ENCODE measurements at places on chromosomes 1 and 21.

GRCh38 chr1:39691383-39692151 lies at the start of gene HPCAL4:
Gene HPCAL4, minus strand, starts transcription at chr1:39691433. Its CDS starts 6,830 bp downstream, at chr1:39684603.
- peak; percentile 72 for DNase-seq

GRCh38 chr1:235918032-235918431 lies 51.3 kb upstream of the LYST start:
- DNase-seq = no peak

GRCh38 chr1:53410100-53410541 lies 49.1 kb upstream of the DMRTB1 start:
- no peak for DNase-seq

DNA sequence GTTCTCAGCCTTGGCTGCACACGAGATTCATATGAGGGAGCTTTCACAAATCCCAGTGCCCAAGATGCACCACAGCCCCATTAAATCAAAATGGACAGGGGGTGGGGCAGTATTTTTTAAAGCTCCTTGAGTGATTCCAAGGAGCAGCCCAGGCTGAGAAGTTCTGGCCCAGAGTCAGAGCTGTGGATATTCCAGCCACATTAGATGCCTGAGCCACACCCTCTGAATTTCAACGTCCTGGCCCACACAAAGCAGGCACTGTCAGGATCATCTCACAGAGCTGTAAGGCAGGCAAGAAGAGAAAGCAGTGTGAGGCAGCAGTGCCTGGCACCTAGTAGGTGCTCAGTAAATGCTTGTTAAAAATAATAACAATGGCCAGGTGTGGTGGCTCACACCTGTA lies 37.4 kb downstream of the PAX7 start:
- DNase-seq = no peak

DNA sequence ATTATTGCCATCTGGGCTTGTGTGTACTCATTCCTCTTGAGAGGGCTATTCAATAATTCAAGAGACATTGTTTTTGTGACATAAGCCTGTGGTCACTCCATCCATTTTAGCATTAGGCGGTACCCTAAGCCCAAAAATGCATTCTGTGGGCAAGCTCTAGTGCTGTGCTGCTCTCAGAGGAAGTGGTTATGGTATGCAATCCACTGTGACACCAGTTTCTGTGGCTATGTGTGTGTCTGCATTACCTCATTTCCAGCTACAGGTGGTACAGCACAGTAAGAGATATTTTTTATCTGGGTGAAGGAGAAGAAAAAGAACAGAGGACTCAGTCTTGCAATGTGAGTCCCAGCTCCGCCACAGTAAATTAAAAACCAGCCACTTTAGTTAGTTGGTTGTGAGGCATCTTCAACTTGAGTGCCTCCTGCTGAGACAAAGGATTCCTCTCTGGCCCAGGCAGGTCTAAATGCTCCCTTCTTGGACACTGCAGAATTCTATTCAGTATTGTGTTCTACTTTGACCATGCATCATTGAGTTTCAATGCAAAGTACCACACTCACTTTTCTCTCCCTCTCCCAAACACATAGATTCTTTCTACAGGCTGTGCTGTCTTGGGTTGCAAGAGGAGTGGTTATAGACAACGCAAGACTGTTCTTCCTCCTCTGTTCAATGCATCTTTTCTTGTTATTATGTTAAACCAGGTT lies 777.8 kb upstream of the BRINP3 start:
- DNase-seq = no peak

DNA sequence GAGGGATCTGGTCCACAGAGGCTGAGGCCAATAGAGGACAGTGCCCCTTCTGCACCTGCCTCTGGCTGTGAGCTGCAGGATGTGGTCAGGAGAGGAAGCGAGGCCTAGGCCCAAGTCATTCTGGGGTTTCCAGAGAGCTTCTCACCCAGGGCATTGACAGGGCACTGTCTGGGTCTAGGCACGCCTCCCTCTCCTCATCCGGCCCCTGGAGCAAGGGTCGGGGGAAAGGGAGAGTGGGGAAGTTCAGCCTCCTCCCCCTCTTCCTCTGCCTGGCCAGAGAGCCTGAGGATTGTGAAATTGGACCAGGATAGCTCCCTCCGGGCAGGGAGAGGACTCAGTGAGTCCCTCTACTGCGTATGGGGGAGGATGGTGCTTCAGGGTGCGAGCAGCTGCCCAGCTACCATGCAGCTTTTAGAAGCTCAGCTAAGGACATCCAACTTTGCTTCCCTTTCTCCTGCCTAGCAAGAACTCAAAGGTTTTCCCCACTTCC lies 6.3 kb upstream of the INAVA start:
- peak; percentile 90 for DNase-seq

GRCh38 chr1:101136271-101136670 lies 100.5 kb upstream of the S1PR1 start:
- DNase-seq = no peak

DNA sequence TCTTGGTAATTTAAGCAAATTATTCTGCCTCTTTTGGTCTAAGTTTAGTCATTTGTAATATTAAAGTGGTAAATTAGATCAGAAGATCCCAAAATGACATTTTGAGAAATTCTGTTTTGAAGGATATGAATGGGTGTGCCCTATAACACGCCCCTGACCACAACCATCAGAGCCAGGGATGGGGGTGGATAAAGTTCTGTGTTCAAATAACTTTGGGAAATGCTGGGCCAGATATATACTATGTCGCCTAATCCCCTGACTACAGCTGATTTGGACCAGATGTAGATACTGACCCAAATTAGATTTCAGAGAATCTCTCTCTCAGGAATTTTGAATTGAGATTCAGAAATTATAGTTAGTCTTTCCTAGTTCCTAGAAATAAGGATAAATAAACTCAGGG lies 21.2 kb upstream of the EDEM3 start:
- no peak for DNase-seq

GRCh38 chr1:182113879-182114626 lies 52.5 kb upstream of the ZNF648 start:
- no peak for DNase-seq

DNA sequence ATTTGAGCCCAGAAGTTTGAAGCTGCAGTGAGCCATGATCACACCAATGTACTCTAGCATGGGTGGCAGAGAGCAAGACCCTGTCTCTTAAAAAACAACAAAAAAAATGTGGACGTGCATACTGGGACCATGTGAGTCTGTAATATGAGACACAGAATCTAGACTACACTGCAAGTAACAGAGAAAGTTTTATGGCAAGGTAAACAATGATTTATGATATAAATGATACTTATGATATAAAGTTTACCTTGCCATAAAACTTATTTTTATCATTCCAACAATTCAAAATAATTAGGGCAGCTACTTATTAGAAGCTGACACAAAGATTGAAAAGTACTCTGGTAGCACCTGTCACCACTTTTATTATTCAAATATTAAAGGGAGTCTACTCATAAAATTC lies 34.7 kb downstream of the WDR26 start:
- no peak for DNase-seq

DNA sequence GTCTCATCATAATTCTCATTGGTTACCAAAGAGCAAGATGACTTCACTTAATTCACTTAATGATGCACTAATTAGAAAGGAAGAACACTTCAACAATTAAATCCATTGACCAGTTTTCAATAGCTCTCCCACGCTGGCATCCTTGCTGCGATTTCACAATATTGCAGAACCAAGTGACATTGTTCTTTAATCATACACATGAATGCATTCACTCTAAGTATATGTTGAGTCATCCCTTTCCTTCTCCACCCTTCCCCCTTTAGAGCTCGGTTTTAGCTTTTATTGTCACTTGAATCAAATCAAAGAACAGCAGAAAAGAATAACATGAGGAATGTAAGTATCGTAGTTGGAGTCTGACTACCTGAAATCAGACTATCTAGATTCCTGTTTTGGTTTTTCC lies 233.6 kb upstream of the FMN2 start:
- DNase-seq = no peak

GRCh38 chr1:237962985-237963384 lies 72.3 kb upstream of the ZP4 start:
- DNase-seq = no peak

DNA sequence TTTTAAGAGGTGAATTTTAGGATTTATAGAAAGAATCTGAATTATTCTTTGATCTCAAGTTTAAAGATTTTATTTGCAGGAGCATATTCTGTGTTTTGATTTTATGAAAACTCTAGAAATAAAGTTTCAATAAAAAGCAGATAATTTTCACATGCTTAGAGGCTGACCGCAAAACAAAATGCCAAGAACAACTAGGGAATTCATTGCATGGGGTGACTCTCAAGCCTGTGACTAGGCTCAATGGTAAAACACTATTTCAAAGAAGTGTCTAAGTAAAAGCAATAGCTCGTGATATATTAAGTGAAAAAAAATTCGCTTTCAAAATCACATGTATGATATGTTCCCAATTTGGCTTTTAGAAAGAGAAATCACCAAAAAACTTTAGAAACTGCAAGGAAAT lies 49.6 kb downstream of the RPL5 start:
- DNase-seq = no peak

DNA sequence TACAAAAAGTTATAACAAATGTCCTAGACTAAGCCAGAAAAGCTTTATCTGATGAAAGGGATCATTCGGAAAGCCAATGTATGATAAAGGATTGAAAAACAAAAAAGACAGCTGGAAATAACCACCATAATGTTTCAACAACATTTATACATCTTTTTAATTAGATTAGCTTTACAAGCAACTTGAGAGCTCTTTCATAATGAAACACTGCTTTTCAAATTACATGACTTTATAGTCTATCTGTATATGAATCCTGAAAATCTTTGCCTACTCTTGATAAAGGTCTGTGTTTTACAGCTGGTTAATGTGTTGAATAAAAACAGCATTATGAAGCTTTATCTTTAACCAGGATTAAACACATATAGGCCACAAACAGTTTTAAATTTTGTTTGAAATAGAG lies 25.5 kb downstream of the SPRTN start:
- DNase-seq = no peak

DNA sequence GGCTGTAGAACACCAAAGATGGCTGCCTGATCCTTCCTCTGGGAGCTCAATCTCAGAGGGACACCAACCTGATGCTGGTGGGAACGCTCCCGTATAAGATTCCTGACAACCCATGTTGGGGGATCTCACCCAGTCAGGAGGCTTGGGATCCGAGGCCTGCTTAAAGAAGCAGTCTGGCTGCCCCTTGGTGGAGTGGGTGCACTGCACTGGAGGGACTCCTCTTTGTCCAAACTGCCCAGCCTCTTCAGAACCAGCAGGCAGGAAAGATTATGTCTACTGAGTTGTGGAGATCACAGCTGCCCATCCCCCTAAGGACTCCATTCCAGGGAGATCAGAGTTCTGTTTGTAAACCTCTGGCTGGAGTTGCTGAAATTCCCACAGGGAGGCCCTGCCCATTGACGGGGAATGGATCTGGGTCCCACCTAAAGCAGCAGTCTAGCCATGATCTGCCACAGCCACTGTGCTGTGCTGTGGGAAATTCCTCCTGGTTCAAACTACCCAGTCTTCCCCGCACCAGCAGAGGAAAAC lies 23.0 kb downstream of the S100B start:
- no peak for DNase-seq

GRCh38 chr1:98078596-98078995 lies 157.8 kb upstream of the DPYD start:
- DNase-seq = no peak

DNA sequence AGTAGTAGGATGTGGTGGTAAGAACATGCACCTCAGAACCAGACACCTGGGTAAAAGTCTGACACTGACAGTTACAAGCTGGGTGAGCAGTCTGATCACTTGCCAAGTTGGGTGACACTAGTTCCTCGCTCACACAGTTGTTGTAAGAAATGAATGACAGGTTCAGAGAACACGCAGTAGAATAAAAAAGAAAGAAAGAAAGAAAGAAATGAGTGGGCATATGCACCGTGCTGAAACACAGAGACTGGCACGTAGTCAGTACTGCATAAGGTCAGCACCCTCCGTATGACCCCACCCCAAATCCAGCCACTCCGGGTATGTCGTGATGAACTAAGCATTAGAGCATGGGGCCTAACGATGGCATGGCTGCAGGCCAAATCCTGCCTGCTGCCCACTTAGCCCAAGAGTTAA lies 90.6 kb downstream of the GLUL start:
- DNase-seq = no peak

GRCh38 chr1:197567442-197567841 lies 207.8 kb downstream of the DENND1B start:
- no peak for DNase-seq

GRCh38 chr1:228206582-228207351 lies 1.1 kb upstream of the OBSCN start:
- DNase-seq = no peak

DNA sequence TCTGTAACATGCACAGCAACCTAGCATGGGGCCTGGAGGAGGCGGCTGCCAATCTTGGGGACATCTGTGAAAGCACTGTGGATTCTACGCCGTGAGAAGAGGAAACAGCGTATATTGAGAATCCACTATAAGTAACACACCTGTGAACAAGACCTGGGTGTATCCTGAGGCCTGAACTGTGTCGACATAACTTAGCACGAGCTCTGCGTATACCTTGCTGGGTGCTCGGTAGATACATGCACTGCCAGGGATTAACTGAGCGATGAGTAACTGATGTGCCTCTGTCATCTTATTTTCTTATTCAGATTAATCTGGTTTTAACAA lies 58.6 kb downstream of the DDX20 start:
- DNase-seq = no peak

- no peak for DNase-seq
These were observed 252.3 kb upstream of the TMPRSS15 start for GRCh38 chr21:18655931-18656330.

GRCh38 chr1:243493156-243494129 lies 237.6 kb downstream of the SDCCAG8 start:
- no peak for DNase-seq

GRCh38 chr21:33302796-33303195 lies 22.0 kb upstream of the IFNAR1 start:
- no peak for DNase-seq

DNA sequence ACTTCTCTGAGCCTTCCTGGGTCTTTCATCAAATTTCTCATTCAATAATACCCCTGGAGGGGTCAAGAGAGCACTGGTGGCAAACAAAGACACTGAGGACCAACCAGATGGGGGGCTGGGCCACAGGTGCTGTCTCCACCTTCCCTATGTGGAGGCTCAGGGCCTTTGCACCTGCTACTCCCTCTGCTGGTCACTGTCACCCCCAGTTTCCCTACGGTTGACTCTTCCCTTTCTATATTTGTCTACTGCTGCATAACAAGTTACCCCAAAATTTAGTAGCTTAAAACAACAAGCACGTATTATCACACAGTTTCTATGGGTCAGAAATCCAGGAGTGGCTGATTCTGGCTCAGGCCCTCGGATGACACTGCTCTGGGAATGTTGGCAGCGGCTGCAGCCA lies 138.8 kb upstream of the RUNX3 start:
- DNase-seq = no peak

DNA sequence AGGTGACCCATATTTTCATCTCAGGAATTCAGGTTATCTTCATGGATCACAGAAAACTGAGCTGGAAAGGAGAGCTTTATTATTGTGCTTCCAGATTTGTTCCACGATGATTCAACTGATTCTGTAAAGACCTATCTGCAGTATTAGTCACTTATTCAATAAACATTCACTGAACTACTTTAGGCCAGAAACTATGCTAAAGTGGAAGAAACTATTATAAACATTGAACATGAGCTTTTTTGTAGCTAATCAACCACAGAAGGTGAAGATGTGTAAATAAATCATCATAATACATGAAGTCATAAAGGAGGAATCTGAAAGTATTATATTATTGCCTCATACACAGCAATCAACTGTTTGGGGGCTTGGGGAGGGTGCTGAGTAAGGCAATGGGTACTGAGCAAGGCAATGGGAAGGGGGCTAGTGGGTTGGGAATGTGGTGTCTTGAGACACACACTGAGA lies 30.6 kb upstream of the EXO1 start:
- no peak for DNase-seq
